Activated CD4-positive, alpha-beta memory T cell treated with anti-CD3 and anti-CD28 coated beads for 36 hours (primary cell): ENCODE measurements at places on chromosomes 16 and 17. TPM values are rescaled to one million over a fixed set of nuclear protein-coding genes. Genes with fewer than 3 reads are reported as not detected.

The MAF gene
- total RNA-seq = 345 TPM

- no peak for DNase-seq
- no peaks in the 10 kb centered on the region for H3K4me1 ChIP-seq
- H3K27me3 ChIP-seq = no peaks in the 10 kb centered on the region
Measured at GRCh38 chr16:16108759-16109158, 114.5 kb downstream of the ABCC6 start.

The KCNH4 gene
- total RNA-seq = 0.39 TPM

- no peak overlapping the region for H3K27ac ChIP-seq
- H3K4me3 ChIP-seq = no peak overlapping the region
- H3K4me1 ChIP-seq = peaks cover 15% of the 10 kb centered on the region
- peaks cover 29% of the 10 kb centered on the region for H3K27me3 ChIP-seq
Measured at GRCh38 chr17:37700881-37701280, 44.0 kb downstream of the HNF1B start.

- H3K27ac ChIP-seq = no peak overlapping the region
- peaks cover 8% of the 10 kb centered on the region for H3K36me3 ChIP-seq
Measured at GRCh38 chr17:57356719-57357391, 100.5 kb downstream of the MSI2 start.

DNA sequence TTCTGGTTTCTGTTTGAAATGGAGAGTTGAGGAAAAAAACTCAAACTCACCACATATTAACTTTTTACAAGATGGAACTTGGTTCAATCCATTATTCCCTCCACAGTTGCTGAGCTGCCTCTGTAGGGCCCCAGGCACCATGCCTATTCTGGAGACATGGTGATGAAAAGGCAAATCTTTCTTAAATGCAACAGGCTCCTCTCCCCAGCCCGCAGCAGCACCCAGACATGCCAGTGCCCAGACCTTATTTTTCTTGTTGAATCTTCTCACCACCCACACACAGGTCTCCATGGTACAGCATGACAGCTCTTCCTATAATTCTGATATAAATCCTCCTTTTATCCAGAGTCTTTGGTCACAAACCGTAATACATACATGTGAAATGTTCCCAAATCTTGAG lies 7.6 kb downstream of the CYTH1 start:
- H3K4me3 ChIP-seq = peak overlapping the region; percentile 82
- peaks cover 55% of the 10 kb centered on the region for H3K4me1 ChIP-seq
- H3K27me3 ChIP-seq = no peaks in the 10 kb centered on the region
- H3K36me3 ChIP-seq = peaks cover 38% of the 10 kb centered on the region
- H3K27ac ChIP-seq = peak overlapping the region; percentile 99
- DNase-seq = peak; percentile 57

The CHRNE gene
- total RNA-seq = 0.45 TPM

- H3K36me3 ChIP-seq = no peaks in the 10 kb centered on the region
- peaks cover 4% of the 10 kb centered on the region for H3K27me3 ChIP-seq
- no peak for DNase-seq
- H3K4me1 ChIP-seq = no peaks in the 10 kb centered on the region
Measured at GRCh38 chr16:55115506-55115905, 184.8 kb downstream of the IRX5 start.

The EPN2 gene
- 12.0 TPM for total RNA-seq

DNA sequence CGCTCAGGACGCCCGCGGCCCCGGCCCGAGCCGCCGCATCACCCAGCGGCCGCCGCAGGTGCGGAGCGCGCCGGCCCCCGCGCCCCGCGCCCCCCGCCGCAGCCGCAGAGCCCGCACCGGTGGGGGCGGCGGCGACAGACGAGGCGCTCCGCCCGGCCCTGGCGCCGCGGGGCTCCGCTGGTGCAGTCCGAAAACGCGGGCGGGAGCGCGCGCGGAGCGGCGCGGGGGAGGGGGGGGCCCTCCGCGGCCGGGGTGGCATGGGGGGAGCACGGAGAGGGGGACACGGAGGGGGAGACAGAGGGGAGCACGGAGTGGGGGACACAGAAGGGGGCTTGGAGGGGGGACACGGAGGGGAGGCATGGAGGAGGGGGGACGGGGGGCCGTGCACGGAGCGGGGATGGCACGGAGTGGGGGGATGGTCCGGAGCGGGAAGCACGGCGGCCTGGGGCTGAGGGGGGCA lies at the start of gene AATK:
TSS of gene AATK (minus strand) at position 189 of the 460 bp plus-strand sequence. CDS start 229 bp downstream, outside the sequence.
- no peak within 1 kb of the TSS for H3K4me3 ChIP-seq
- H3K27me3 ChIP-seq = peaks cover 20% of the 10 kb centered on the region
- DNase-seq = no peak
- H3K27ac ChIP-seq = no peak within 1 kb of the TSS
- no peaks in the 10 kb centered on the region for H3K4me1 ChIP-seq
- no peaks in the 10 kb centered on the region for H3K36me3 ChIP-seq

The BAHCC1 gene
- not detected for total RNA-seq

- H3K4me3 ChIP-seq = no peak overlapping the region
- H3K27ac ChIP-seq = no peak overlapping the region
- DNase-seq = no peak
Measured at GRCh38 chr16:51816929-51817328, 665.9 kb upstream of the SALL1 start.

DNA sequence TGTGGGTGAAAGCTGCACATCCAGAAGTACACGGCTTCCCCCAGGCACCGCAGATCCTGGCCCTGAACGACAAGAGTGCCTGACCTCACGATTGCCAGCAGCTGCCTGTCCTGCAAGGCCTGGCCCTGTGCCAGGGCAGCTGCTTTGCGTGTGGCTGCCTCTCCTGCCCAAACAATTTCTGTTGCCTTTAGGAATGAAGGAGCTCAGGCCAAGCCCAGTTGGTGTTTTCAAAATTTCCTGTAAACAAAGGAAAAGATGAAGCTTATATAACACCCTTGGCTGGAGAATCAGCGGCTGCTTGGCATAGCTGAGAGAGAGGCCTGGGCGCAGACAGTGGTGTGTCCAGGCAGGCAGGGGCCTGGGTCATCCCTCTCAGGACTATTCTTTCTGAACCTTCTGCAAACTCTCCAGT lies 11.7 kb upstream of the SLC47A2 start:
- no peak overlapping the region for H3K27ac ChIP-seq
- H3K27me3 ChIP-seq = no peaks in the 10 kb centered on the region
- peaks cover 20% of the 10 kb centered on the region for H3K4me1 ChIP-seq
- no peak for DNase-seq

DNA sequence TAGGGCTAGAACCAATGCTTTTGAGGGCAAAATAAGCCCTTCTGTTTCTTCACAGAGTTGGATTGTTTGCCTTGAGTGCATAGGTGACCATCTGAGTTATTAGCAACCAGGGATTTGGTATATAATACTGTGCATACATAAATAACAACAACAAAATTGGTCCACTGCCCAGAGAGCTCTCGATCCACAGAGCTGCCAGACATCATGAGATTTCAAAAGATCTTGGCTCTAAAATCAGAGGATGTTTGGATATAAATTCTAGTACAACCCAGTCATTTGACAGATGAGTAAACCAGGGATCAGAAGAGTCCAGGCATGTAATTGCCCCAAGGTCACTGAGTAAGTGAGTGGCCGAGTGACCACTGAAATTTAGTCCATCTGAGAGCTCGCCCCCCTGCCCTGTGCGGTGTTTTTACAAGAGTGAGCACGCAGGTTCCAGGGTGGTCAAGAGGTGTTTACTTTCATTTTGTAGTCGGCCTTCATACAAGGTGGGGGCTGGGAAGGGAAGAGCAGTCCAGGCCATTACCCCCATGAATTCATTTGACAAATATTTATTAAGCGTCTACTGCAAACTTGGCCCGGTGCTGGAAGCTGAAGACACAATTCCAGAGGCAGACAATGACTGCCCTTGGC lies 1.8 kb upstream of the MT2A start:
- H3K27ac ChIP-seq = peak overlapping the region; percentile 67
- no peaks in the 10 kb centered on the region for H3K36me3 ChIP-seq

DNA sequence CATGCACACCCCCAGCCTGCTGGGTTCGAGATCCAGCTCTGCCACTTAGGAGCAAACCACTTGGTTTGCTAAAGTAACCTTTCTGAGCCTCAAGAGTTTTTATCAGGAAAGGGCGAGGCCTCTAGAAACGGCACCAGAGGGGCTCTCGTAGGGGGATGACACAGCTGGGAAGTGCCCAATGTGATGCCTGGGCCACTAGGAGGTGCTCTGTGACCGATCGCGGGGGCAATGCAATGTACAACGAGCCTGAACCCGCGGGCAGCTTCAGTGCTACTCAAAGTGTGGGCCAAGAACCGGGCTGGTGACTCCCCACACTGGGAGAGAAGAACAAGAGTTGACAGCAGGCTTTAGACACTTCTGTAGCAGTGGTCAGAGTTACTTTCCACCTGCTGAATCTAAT lies 9.4 kb downstream of the C16orf89 start:
- no peak overlapping the region for H3K27ac ChIP-seq
- DNase-seq = peak; percentile 59
- no peaks in the 10 kb centered on the region for H3K4me1 ChIP-seq
- no peak overlapping the region for H3K4me3 ChIP-seq
- no peaks in the 10 kb centered on the region for H3K27me3 ChIP-seq

GRCh38 chr16:50696575-50697420 lies 3.4 kb downstream of the NOD2 start:
- H3K36me3 ChIP-seq = peaks cover 31% of the 10 kb centered on the region
- peak overlapping the region; percentile 78 for H3K4me3 ChIP-seq
- peak overlapping the region; percentile 98 for H3K27ac ChIP-seq

DNA sequence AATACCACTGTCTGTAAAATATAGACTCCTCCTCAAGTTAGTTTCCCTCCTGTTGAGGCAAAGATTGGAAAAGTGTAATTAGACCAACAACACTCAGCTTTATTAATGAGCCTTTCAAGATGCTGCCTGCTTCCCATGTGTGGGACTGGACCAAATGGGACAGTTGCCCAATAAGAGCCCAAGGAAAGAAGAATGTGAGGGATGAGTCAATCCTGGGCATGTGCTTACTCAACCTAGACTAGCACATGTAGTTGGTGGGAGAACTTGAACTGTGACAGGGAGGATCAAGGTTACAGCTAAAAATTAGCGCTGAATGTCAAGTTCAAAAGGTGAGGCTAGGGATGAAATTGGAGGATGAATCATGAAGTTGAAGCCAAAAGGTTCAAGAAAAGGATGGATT lies 435.5 kb downstream of the CA10 start:
- no peak overlapping the region for H3K27ac ChIP-seq
- H3K4me1 ChIP-seq = peaks cover 3% of the 10 kb centered on the region
- H3K36me3 ChIP-seq = no peaks in the 10 kb centered on the region

GRCh38 chr17:48627623-48628521 lies 1.7 kb upstream of the HOXB9 start:
- H3K4me3 ChIP-seq = no peak overlapping the region
- H3K27ac ChIP-seq = no peak overlapping the region
- no peak for DNase-seq
- peaks cover 73% of the 10 kb centered on the region for H3K27me3 ChIP-seq
- no peaks in the 10 kb centered on the region for H3K36me3 ChIP-seq

DNA sequence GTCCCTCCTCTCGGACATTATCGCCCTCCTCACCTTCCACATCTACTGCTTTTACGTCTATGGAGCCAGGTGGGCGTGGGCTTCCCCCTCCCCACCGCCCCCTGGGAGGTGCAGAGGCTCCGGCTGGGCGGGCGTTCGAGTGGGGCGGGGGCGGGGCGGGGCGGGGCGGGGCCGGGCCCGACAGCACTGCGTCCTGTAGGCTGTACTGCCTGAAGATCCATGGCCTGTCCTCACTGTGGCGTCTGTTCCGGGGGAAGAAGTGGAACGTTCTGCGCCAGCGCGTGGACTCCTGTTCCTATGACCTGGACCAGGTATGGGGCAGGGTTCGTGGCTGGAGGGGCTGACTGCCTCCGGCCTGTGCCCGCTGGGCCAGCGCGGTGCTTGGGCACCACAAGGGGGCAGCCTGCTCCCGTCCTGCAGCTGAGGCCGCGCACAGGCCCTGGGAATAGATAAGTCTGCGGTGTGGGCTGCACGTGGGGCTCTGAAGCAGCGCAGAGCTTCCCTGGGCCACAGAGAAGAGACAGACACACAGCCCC lies 9.2 kb downstream of the PIGQ start:
- DNase-seq = peak; percentile 81
- no peaks in the 10 kb centered on the region for H3K27me3 ChIP-seq
- no peaks in the 10 kb centered on the region for H3K36me3 ChIP-seq
- no peaks in the 10 kb centered on the region for H3K4me1 ChIP-seq
- no peak overlapping the region for H3K27ac ChIP-seq
- no peak overlapping the region for H3K4me3 ChIP-seq

GRCh38 chr16:52078716-52079655 lies 468.0 kb downstream of the TOX3 start:
- no peaks in the 10 kb centered on the region for H3K36me3 ChIP-seq
- H3K27ac ChIP-seq = no peak overlapping the region
- no peaks in the 10 kb centered on the region for H3K4me1 ChIP-seq
- H3K27me3 ChIP-seq = no peaks in the 10 kb centered on the region

The NPIPA2 gene
- 4.7 TPM for total RNA-seq

- no peaks in the 10 kb centered on the region for H3K27me3 ChIP-seq
- peaks cover 3% of the 10 kb centered on the region for H3K4me1 ChIP-seq
- no peak overlapping the region for H3K4me3 ChIP-seq
- no peaks in the 10 kb centered on the region for H3K36me3 ChIP-seq
Measured at GRCh38 chr17:72696721-72697120, 395.8 kb downstream of the SLC39A11 start.

DNA sequence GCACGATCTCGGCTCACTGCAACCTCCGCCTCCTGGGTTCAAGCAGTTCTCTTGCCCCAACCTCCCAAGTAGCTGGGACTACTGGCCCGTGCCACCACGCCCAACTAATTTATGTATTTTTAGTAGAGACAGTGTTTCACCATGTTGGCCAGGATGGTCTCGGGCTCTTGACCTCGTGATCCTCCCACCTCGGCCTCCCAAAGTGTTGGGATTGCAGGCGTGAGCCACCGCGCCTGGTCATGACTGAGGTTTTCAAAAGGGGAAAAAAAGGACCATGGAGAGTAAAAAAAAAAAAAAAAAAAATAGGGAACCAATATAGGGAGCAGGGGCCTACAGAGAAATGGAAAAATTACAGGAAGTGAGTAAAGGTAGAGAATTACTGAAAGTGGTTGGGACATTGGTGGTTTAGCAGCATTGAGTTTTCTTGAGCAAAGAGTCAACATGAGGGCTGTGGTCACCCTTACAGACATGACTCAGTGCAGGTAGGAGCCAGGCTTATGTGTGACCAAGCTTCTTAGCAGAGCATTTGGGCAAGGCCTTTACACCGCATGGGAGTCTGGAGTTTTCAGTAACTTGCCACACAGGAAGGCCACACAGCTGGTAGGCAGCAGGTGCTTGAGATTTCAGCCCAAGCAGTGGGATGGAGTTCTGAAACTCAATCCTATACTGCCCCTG lies 447.3 kb downstream of the HS3ST3B1 start:
- no peaks in the 10 kb centered on the region for H3K4me1 ChIP-seq
- no peaks in the 10 kb centered on the region for H3K27me3 ChIP-seq
- no peaks in the 10 kb centered on the region for H3K36me3 ChIP-seq
- H3K27ac ChIP-seq = no peak overlapping the region
- peak; percentile 29 for DNase-seq
- no peak overlapping the region for H3K4me3 ChIP-seq

- peak overlapping the region; percentile 51 for H3K27ac ChIP-seq
- no peaks in the 10 kb centered on the region for H3K27me3 ChIP-seq
- DNase-seq = no peak
- H3K36me3 ChIP-seq = peaks cover 74% of the 10 kb centered on the region
Measured at GRCh38 chr16:84611041-84611440, 6.8 kb downstream of the COTL1 start.

- peaks cover 3% of the 10 kb centered on the region for H3K36me3 ChIP-seq
- H3K27me3 ChIP-seq = no peaks in the 10 kb centered on the region
- DNase-seq = no peak
- H3K27ac ChIP-seq = no peak overlapping the region
- no peak overlapping the region for H3K4me3 ChIP-seq
- peaks cover 9% of the 10 kb centered on the region for H3K4me1 ChIP-seq
Measured at GRCh38 chr17:42596386-42596785, 12.8 kb downstream of the RETREG3 start.

GRCh38 chr17:61015966-61016365 lies 338.3 kb downstream of the BCAS3 start:
- no peak overlapping the region for H3K4me3 ChIP-seq
- DNase-seq = no peak
- no peaks in the 10 kb centered on the region for H3K27me3 ChIP-seq
- peaks cover 2% of the 10 kb centered on the region for H3K4me1 ChIP-seq
- no peaks in the 10 kb centered on the region for H3K36me3 ChIP-seq
